ENCODE measurements at places on chromosomes 5 and 9.

- peak; percentile 53 for DNase-seq
These were observed 648.5 kb downstream of the MTRR start for GRCh38 chr5:8517456-8517855.

- no peak for DNase-seq
These were observed 37.9 kb downstream of the AHRR start for GRCh38 chr5:359301-359897.

DNA sequence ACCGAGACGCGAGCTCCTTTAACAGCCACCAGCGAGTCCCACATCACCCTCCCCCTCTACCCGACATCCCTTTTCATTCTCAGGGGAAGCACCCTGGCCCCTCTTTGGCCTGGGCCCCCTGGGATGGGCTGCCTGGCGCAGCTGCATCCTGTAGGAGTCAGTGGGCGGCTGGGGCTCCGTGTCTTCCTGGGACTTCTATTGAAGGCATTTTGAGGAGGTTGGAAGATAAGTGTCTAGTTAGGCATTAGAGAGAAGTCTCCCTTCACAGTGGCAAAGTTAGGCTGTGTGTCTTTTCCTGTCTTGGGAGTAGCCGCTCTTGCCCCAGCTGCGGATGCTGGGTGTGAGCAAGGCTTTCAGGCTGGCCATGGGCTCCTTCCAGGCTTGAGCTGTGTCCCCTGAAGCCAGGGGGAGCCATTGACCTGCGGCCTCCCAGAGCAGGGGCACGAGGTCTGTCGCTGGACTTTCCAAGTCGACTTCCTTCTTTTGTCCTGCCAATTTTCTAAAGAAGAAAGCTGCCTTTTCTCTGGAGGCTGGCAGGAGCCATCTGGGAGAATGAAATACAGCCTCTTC lies 18.6 kb upstream of the NKD2 start:
- no peak for DNase-seq

GRCh38 chr9:34253460-34253837 lies 74.6 kb downstream of the UBAP1 start:
- peak; percentile 60 for DNase-seq

DNA sequence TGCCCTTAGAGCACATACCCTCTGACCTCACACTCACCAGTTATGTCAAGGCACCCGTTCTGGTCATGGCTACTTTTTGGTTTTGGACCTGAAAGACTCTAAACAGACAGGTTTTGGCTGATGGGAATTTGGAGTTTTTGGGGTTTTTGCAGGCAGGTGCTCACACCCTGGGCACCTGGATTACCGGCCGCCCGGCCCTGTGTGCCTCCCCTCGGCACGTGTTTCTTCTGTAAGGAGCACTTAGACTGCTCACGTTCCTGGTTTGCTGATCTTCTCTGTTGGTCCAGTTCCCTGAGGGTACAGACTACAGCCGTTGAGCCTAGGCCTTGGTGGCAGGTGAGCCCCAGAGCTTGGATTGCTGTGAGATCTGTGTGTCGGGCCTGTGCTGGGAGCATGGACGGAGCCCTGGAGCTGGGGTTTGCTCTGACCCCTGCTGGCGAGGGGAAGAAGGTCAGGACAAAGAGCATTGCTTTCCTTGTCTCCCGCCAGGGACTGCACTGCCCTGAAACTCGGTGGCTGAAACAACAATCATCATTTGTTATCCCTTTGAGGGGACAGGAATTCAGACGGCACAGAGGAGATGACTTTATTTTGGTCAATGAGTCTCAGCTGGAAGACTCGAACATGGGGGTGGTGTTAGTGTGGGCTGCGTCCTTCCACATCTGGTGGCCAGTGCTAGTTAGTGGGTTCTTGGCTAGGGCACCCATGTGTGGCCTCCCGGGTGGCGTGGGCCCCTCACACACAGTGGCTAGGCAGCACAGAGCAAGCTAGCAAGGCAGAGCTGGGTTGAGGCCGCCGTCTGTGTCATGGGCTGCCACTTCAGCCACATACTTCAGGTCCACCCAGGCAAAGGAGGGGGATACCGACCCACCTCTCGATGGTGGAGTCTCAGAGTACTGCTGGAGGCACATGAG lies 76.4 kb downstream of the EHMT1 start:
- DNase-seq = peak; percentile 72

Data from foreskin fibroblast (primary cell).